ENCODE measurements at places on chromosomes 3 and 15. TPM values are rescaled to one million over a fixed set of nuclear protein-coding genes. Genes with fewer than 3 reads are reported as not detected.
A peak's percentile ranks its signal among the peaks of the same experiment; 100 is the strongest.

The IL17RC gene
- total RNA-seq = 0.52 TPM

The LSAMP gene
- total RNA-seq = not detected

The C15orf39 gene
- total RNA-seq = 47.0 TPM

The TRPM1 gene
- total RNA-seq = not detected

GRCh38 chr3:54206874-54207273, 84.5 kb downstream of the CACNA2D3 start:
- DNase-seq = no peak

DNA sequence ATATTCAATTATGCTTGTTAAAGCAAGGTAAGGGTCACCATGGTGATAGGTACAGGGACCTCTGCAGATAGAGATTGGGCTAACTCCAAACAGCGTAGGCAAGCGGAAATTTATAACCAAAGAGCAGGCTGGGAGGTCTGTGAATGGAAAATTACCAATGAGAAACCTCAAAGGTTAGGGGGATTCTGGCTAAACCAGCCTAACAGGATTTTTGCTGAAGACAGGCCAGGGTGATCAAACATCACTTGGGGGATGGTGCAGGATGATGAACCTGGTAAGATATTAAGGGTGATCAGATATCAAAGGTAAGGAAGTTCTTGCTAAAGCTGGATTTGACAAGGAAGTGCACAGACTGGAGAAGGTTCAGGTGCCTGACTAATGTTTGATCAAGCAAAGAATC, 35.3 kb upstream of the SNRPN start:
- DNase-seq = no peak

DNA sequence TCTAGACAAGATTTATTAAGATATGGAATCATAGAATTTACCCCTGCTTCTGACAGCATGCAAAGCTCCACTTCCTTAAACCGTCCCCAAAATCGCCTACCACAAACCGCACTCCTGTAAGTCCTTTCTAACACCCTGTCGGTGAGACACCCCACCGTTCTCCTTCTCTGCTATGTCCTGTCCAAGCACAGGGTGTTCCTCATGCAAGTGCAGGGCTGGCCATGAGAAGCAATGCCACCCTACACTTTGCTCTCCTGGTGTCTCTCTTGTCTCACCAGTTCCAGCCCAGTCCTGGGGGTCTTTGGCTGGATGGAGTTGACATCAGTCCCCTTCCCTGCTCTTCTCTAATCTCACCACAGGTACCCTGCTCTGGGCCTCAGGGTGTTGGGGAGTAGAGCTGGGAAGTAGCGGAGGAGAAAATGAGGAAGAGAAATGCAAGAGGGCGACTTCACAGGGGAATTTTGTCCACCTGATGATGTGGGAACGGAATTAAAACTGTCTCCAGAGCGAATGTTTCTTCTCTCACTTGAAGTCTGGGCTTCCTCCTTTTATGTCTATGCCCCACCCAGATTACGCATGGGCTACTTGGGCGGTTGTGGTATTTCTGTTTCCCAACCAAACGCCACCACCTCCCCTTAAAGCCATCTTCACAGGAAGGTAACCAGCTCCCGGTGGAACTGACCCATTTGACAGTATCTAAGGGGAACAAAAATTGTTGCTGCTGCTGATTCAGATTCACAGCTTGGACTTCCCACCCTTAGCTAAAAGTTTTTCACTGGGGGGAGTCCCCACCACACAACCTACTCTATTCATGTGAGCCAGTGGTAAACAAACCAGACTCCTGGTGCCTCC, 49.9 kb downstream of the CASR start:
- DNase-seq = no peak

- DNase-seq = no peak
These were observed 48.2 kb upstream of the KBTBD8 start for GRCh38 chr3:66949898-66950297.

DNA sequence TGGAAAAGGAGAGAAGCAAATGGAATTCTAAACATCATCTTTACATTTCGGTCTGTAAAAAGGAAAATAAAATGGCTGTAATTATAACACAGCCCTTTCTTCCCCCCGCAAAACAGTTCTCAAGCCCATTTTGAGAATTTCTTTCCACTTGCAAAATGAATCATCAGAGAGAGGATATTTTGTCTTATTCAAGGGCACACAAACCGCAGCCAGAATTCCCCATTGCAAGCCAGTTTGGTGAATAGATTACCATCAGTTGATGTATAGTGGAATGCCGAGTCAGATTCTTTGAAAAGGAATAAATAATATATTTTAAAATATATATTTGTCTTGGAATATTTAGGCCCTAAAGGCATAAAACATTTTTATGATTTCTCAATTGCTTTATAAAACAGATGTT, 420.4 kb upstream of the SEMA6D start:
- no peak for DNase-seq

- DNase-seq = no peak
These were observed 15.8 kb downstream of the ST3GAL6 start for GRCh38 chr3:98778852-98779413.

GRCh38 chr15:23524816-23525215, 40.7 kb upstream of the MKRN3 start:
- DNase-seq = no peak

- peak; percentile 74 for DNase-seq
These were observed 519 bp downstream of the ASB7 start for GRCh38 chr15:100602823-100603393.

DNA sequence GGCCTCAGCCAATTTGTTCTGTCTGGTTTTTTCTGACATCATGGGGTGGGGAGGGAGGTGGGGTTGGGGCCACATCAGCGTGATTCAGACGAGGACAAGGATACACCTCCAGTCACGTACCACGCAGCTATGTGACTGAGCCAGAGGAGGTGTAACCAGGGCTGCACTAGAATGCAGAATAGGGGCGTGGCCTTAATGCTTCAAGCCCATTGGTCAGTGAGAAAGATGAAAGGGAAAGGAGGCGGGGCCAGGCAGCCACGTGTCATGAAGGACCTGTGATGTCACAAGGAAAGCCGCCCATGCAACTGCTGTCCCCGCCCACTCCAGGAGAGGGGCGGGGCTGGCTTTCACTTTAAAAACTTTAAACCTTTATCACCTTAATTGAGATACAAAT, at the start of gene GOLGA6L2:
TSS of gene GOLGA6L2 (minus strand) at position 137 of the 394 bp plus-strand sequence. CDS start at position 75, 62 bp downstream.
- no peak for DNase-seq

GRCh38 chr3:120203016-120203415, 82.0 kb downstream of the GPR156 start:
- no peak for DNase-seq

DNA sequence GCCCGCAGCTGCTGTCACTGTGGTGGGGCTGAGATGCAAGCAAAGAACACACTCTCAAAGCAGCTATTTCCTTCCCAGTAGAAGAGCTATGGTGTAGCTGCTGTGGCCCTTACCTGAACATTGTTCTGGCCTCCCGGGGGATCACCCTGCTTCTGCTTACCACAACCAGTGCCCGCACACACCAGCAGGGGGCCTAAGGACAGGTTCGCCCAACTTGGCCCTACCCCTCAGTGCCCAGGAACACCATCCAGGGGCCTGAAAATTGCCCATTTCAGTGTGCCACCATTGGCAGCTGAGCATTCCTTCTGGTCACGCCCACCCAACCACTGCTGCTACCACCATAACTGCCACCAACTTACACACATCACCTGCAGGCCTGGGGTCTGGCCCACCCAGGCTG, 113.0 kb downstream of the TP63 start:
- no peak for DNase-seq

DNA sequence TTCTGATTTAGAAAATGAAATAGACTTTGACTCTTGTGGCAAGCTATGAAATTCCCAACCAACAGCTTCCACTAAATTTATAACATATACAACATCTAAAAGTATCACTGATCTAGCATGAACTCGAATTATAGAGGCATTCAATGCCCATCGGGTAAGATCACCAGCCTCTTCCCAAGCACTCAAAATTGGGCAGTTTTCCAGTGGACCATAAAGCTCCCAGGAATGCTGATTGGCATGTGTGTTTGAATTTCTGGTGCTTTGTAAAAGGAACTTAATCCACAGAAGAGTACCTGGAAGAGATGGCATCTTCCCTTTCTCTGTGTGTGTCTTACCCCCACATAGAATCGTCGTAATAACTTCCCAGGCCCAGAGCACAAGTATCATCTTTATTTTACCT, 10.0 kb downstream of the LRTM1 start:
- no peak for DNase-seq

DNA sequence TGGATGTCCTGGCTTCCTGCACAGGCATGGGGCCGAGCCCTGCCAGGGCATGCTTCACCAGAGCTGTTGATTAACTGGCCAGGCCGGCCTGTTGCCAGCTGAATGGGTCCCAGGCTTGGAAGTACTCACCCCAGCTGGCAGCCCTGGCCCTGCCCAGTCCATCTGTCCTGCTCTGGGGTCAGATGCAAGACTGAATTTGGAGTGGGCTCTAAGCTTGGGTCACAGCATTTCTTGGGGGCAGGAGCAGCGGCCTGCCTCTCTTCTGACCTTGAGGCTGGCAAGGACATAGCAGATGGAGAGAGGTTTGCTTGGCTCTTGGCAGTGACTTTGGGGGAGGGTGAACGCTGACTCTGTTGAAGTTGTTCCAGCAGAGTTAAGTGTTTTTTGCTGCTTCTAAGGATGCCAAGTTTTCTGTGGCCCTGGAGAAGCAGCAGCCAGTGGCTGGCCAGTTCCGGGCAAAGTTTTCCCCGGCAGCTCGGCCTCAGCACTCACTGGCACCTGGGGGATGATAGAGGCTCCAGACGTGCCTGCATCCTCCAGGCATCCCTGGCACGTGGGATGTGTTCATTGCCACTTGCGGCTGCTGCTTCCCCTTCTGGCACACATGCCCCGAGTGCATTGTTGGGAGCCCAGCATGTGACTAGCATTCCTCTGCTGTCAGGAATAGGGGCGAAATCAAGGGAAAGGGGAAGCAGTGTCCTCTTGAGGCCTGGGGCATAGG, 22.9 kb downstream of the PDIA5 start:
- DNase-seq = no peak

- DNase-seq = no peak
These were observed 56.0 kb downstream of the CLEC3B start for GRCh38 chr3:45082142-45082538.

GRCh38 chr15:31352339-31352751, 25.7 kb downstream of the KLF13 start:
- DNase-seq = no peak

GRCh38 chr15:29123991-29124390, 145.6 kb downstream of the NSMCE3 start:
- no peak for DNase-seq

All from activated CD4-positive, alpha-beta T cell treated with anti-CD3 and anti-CD28 coated beads, Interleukin-2, amount 10 ng/mL, durations not matched to agents 7 days and 5 days (primary cell).